H7 (cell line): ENCODE measurements at places on chromosomes 2 and 18. TPM values are rescaled to one million over a fixed set of nuclear protein-coding genes. Genes with fewer than 3 reads are reported as not detected.

Gene ATOH8
- total RNA-seq: 0.33 and 1.1 TPM in 2 replicates

Gene CHRNA1
- not detected in 2 replicates for total RNA-seq

Gene REG3A
- not detected in 2 replicates for total RNA-seq

Gene SP100
- 0.15 TPM in 1 of 2 replicates, not detected in the other for total RNA-seq

Gene SGPP2
- not detected in 2 replicates for total RNA-seq

Gene ASAP2
- total RNA-seq: 5.2 TPM in 2 replicates

Gene CPLX4
- total RNA-seq: not detected in 2 replicates
